ENCODE measurements at places on chromosomes 1 and 21. TPM values are rescaled to one million over a fixed set of nuclear protein-coding genes. Genes with fewer than 3 reads are reported as not detected.

OPRD1 gene
- not detected for total RNA-seq

USP48 gene
- 71.4 TPM for total RNA-seq

GRCh38 chr1:8540261-8540941, 222.5 kb downstream of the SLC45A1 start:
- H3K4me1 ChIP-seq = no peaks in the 10 kb centered on the region
- no peaks in the 10 kb centered on the region for H3K27me3 ChIP-seq
- H3K27ac ChIP-seq = no peak overlapping the region

NECTIN4 gene
- 0.07 TPM for total RNA-seq

DNA sequence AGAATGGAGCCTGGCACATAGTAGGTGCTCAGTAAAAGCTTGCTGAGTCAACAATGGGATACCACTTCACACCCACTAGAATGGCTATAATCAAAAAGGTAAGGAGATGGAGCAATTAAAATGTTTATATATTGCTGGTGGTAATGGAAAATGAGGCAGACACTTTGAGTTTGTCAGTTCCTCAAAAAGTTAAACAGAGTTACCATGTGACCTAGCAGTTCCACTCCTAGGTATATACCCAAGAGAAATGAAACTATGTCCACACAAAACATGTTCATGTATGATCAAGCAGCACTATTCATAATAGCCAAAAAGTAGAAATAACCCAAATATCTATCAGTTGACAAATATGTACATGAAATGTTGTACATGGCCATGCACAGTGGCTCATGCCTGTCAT, 74.8 kb upstream of the ECE1 start:
- no peak overlapping the region for H3K27ac ChIP-seq
- no peaks in the 10 kb centered on the region for H3K36me3 ChIP-seq
- no peak for DNase-seq
- no peak overlapping the region for H3K4me3 ChIP-seq
- H3K4me1 ChIP-seq = peaks cover 6% of the 10 kb centered on the region
- no peaks in the 10 kb centered on the region for H3K27me3 ChIP-seq

Measured in natural killer cell (primary cell).